ENCODE measurements at places on chromosomes 4 and X.

DNA sequence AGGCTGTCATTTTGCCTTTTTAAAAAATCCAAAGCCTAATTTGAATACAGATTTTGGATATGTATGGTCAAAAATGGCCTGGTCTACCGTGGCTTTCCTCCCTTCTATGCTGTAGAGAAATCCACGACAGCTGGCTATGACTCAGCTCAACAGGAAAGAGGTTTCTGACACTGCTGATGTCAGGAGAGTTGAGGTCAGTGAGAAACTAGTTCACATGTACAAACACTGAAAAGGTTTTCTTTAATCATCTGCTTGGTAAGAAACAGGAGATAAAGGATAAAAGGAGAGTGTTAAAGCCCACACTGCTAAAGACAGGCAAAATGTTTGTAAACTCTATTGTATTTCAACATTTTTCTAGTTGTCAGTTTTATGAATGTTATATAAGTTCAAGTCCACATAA, 113.9 kb downstream of the NYX start:
- DNase-seq, result no peak

GRCh38 chrX:150774798-150775568, 81.8 kb downstream of the MTMR1 start:
- DNase-seq, result no peak

GRCh38 chr4:171035909-171036308, 777.3 kb upstream of the GALNTL6 start:
- no peak for DNase-seq

- no peak for DNase-seq
Observed at GRCh38 chr4:11348449-11349088, 80.1 kb downstream of the HS3ST1 start.

GRCh38 chrX:71935476-71935875, 24.8 kb downstream of the NHSL2 start:
- DNase-seq, result no peak

- DNase-seq, result no peak
Observed at GRCh38 chrX:134718966-134719317, 60.7 kb upstream of the PLAC1 start.

DNA sequence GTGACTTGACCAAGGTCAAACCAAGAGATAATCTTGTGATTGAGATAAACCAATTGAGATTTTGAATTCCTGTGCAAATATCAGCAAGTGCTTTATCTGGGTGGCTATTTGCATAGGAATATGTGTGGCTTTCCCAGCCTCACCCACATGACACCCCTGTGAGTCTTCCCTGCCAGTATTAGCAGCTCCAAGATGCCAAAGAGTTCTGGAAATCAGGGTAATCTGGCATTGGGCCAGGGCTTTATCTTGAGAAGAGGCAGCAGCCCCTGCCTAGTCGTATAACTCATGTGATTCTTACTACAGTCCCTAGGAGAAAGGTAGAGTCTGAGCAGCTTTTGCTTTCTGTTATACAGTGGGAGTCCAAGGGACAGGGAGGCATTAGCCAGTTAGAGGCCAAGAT, 87.7 kb downstream of the RLIM start:
- no peak for DNase-seq

Measured in stimulated activated CD8-positive, alpha-beta memory T cell treated with anti-CD3 and anti-CD28 coated beads, Interleukin-2, amount 100 ng/mL, for 1 hour (primary cell).